ENCODE measurements at places on chromosomes 4 and X.

GRCh38 chrX:71809886-71810285, 46.7 kb downstream of the CXorf49B start:
- no peak for DNase-seq

- DNase-seq: no peak
Measured at GRCh38 chr4:121016611-121017010, 55.7 kb downstream of the NDNF start.

GRCh38 chr4:151316645-151317044, 8.8 kb downstream of the SH3D19 start:
- no peak for DNase-seq

GRCh38 chr4:139214039-139214534, 37.1 kb upstream of the ELF2 start:
- no peak for DNase-seq

- no peak for DNase-seq
Measured at GRCh38 chr4:5474756-5475155, 233.6 kb downstream of the EVC2 start.

GRCh38 chr4:8646296-8647093, 53.9 kb downstream of the CPZ start:
- DNase-seq: no peak

DNA sequence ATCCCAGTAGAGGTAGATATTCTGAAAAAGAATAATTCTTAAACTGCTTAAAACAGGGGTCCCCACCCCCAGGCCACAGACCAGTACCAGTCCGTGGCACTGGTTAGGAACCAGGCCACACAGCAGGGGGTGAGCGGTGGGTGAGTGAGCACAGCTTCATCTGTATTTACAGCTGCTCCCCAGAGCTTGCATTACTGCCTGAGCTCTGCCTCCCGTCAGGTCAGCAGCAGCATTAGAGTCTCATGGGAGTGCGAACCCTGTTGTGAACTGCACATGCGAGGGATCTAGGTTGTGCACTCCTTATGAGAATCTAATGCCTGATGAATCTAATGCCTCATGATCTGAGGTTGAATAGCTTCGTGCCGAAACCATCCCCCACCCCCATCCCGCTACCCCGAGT, 76.8 kb downstream of the FAM114A1 start:
- DNase-seq: no peak

- no peak for DNase-seq
Measured at GRCh38 chr4:3674479-3674851, 91.7 kb upstream of the ADRA2C start.
